Fibroblast of skin of right quadriceps (primary cell): ENCODE measurements at places on chromosomes 13 and 19.

DNA sequence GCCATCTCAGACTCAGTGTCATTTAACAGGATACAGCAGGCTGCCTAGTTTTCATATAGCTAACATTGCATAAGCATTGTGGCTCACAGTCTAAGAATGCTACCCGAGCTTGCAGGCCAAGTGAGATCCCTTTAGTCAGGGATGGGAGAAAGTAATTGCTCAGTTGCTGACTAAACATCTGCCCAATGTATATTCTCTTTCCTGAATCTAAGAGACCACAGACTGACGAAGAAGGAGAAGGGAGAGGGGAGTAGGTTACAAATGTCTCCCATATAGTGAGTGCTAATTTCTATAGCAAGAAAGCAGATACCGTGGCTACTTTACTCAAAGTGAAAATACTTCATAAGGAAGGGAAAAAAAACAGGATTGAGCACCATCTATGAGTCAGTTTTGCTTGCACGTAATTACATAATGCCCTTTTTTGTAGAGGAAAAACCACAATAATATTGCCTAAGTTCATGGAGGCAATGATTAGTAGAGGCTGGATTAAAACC, 453.9 kb downstream of the COG6 start:
- DNase-seq, result peak; percentile 93

DNA sequence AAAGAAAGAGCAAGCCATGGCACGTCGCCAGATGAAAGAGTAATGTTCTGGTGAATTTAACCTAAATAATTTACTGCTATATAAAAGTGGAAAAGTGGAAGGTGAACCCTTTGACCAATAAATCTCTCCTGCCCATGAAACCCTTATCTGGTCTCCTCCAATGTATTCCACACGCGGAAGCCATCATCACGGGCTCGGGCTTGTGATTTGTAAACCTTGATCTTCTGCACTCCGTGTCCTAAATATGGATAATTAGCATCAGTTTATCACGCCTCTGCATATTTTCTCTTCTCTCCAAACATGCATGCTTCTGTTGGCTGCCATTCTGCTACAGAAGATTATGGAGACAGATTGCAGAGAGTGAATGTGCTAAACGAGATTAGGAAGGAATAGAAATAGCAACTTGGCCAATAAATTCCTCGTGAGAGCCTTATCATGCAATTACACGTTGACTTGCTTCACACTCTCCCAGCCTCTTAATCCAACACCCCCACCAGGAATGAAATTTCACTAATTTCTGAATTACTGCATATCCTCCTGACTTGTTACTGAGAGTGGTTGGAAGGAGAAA, 34.5 kb downstream of the SOX1 start:
- DNase-seq, result no peak

- DNase-seq, result no peak
Observed at GRCh38 chr19:19657397-19657783, 6.1 kb downstream of the ATP13A1 start.

DNA sequence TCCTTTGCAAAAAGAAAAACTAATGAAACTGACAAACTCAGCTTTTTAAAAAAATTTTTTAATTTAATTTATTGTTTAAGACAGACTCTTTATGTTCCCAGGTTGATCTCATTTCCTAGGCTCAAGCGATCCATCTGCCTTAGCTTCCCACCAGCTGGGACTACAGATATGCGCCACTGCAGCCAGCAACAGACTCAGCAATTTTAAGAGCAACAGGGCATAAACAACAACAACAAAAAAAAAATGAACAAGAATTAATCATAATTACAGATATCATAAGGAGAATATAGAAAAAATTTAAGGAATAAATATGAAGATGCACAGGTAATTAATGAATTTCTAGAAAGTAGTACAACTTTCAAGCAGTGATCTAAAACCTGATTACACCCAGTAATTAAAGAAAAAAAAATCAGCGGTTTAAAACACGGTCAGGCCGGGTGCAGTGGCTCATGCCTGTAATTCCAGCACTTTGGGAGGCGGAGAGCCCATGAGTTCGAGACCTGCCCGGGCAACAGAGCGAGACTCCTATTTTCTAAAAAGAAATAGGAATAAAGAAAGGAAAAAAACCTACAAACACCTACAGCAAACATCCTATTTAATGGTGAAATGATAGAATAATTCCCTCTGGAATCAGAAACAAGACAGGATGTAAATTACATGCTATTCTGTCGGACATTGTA, 1.4 kb downstream of the ZNF699 start:
- no peak for DNase-seq

GRCh38 chr13:39767791-39768517, 112.5 kb downstream of the COG6 start:
- no peak for DNase-seq

- DNase-seq, result no peak
Observed at GRCh38 chr13:36251017-36251416, 36.7 kb upstream of the SOHLH2 start.

- no peak for DNase-seq
Observed at GRCh38 chr13:38180670-38181069, 169.0 kb upstream of the UFM1 start.

DNA sequence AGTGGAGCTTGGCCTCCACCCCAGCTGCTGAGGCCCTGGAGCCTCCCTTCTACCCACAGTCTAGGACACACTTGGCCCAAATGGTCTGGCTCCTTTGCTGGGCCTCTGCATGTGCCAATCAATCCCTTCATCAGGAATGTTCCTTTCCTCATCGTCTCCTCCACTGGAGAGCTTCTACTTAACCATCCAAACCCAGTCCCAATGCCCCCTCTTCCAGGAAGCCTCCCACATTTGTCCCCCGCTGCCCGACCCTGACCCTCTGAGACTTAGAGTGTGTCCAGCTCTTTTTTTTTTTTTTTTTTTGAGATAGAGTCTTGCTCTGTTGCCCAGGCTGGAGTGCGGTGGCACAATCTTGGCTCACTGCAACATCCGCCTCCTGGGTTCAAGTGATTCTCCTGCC, 2.5 kb downstream of the DUS3L start:
- no peak for DNase-seq

- no peak for DNase-seq
Observed at GRCh38 chr13:92951273-92951890, 275.2 kb upstream of the GPC6 start.

DNA sequence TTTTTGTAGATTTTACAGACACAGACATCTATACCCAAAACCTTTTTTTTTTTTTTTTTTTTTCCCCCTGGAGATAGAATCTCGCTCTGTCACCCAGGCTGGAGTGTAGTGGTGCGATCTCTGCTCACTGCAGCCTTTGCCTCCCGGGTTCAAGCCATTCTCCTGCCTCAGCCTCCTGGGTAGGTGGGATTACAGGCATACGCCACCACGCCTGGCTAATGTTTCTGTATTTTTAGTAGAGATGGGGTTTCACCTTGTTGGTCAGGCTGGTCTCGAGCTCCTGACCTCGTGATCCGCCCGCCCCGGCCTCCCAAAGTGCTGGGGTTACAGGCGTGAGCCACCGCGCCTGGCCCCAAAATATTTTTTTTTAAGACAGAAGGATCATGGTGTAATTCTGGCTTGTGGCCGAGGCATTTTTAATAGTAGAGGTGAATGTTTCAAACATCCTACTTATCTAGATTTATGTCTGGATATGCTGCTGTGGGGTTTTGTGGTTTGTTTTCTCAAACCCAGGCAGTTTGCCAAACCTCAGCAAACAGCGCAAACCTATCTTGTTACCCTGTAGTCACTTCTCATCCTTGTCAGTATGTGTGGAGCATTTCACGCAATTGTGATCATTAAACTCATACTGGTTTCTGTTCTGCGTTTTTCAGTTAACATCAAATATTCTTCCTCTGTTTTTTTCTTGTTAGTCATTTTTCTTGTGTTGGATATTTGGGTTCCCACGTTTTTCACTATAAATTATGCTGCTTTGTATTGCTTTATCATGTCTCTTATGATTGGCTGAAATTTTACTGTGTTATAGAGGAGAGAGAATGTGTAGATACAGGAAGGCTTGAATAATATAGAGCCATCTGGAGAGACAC, 36.2 kb upstream of the GARRE1 start:
- peak; percentile 99 for DNase-seq

GRCh38 chr13:45196096-45196495, 4.7 kb downstream of the KCTD4 start:
- no peak for DNase-seq

GRCh38 chr13:96223231-96223630, 133.3 kb downstream of the HS6ST3 start:
- no peak for DNase-seq

DNA sequence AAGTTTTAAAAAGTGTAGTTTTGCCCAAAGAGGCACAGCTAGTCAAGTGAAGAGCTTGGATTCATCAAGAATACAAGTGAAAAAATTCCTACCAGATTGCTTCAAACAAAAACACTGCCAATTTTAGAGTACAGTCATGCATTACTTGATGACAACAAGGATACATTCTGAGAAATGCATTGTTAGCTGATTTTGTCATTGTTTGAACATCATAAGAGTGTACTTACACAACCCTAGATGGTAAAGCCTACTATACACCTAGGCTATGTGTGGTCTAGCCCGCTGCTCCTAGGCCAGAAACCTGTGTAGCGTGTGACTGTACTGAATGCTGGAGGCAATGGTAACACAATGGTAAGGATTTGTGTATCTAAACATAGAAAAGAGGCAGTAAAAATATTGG, 41.1 kb downstream of the TMTC4 start:
- DNase-seq, result peak; percentile 84

DNA sequence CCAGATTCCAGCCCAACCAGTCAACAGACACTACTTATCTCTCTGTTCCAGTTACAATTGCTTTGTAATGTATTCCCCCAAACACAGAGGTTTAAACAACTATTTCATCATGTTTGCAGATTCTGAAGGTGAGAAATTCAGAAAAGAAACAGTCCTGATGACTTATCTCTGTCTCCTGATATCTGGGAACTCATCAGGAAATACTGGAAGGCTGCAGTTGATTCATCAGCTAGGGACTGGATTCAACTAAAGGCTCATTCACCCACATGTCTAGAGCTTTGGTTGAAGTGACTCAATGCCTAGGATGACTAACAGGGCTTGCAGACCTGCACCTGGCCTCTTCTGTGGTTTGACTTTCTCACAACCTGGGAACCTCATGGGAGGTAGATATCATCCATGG, 56.6 kb upstream of the GPC6 start:
- peak; percentile 89 for DNase-seq

- peak; percentile 99 for DNase-seq
Observed at GRCh38 chr19:41225238-41226052, 6.4 kb downstream of the AXL start.

GRCh38 chr13:113586661-113587479, 2.3 kb downstream of the TFDP1 start:
- DNase-seq, result no peak

GRCh38 chr13:80048802-80049201, 292.1 kb downstream of the SPRY2 start:
- peak; percentile 98 for DNase-seq

DNA sequence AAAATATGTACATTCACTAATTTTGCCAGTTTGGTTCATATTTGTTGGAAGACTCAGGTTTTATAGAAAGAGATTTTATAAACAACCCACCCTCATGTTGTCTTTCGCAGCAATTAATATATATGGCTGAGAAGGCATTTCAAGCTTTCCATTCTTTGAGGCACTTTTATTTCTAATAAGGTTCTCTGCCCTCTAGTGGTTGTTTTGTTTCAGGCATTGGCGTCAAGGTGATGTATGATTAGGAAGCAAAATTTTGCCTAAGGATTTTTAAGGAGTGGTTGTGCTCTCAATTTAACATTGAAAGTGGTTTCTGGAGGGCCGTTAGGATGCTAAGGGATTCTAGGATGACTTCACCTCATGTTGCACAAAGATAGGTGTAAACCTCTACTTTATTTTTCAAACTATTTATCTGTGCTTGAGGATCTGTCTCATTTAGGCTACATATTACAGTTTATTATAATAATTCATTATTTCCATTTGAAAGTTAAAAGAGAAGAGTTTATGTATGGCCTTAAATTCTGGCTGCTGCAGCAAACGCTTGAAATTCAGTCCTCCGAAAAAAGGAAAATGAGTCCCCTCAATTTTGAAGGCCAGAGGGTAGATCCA, 35.9 kb downstream of the OXGR1 start:
- DNase-seq, result peak; percentile 10

DNA sequence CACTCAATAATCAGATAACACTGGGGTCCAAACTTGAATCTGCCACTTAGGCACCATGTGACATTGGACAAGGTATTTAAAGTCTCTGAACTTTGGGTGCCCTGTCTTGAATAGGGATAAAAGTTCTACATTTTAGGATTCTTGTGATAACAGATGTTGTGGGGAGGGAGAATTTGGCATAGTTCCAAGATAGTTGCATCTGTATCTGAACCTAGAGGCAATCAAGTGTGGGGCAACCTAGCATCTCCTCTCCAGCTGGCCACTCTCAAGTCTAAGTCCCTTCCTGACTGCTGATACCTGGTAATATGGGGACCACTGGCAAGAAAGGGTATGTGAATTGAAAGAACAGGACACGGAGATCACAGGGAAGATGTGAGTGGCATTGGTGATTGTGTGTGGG, 256.1 kb downstream of the FOXO1 start:
- no peak for DNase-seq

DNA sequence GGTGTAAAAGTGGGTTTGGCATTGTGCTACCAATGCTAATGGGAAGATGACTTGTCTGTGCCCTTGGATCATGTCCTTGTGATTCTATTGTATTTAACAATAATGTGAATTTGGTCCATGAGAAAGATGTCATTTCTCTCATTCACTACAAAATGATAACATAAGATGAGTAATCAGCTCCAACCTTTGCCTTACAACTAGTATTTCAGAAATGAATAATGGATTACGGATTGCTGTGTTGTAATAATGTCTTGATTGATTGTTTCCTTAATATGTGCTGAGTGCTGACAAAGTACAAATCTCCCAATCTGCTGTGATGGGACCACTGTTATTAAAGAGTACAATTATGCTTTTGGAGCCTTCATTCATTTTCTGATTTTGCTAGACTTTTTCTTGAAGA, 375.0 kb downstream of the PCDH9 start:
- DNase-seq, result no peak

DNA sequence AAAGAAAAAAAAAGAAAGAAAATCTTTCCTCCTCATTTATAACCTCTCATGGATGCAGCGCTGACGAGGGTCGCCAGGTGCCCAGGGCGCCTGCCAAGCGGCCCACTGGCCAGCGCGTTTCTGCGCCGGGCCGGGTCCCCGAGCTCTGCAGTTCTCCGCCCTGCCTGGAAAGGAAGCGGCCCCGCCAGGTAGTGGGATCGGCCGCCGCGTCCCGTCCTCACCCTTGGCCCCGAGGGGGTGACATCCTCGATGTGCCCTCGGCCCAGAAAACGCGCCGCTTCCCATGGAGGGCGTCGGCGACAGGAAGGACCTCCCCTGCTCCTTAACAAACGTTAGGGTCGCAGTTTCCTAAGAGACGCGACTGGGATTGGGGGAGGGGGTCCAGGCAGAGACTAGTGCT, 56.9 kb downstream of the ZNF726 start:
- DNase-seq, result no peak
